ENCODE measurements at places on chromosomes 5 and 9. TPM values are rescaled to one million over a fixed set of nuclear protein-coding genes. Genes with fewer than 3 reads are reported as not detected.

- peak; percentile 77 for DNase-seq
Measured at GRCh38 chr9:124284940-124285441, 27.2 kb downstream of the NEK6 start.

DNA sequence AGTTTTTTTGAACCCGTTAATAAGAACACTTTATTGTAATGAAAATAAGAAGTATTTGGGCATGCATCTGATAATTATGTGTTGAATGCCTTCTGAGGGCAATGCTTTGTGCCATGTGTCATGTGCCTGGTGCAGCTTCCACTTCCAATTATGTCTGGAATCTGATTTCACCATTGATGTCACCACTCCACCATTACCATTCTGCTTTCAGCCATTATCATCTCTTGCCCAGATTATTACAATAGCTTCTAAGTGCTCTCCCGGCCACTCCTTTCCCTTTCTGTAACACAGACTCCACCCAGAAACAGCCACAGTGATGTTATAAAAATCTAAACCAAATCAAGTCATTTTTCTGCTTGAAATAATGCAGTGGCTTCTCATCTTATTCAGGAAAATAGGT, 171.7 kb downstream of the C9orf152 start:
- DNase-seq = no peak

The ZNF79 gene
- total RNA-seq = 10.1 TPM

The GABBR2 gene
- total RNA-seq = 0.41 TPM

The ITK gene
- total RNA-seq = 4.4 TPM

DNA sequence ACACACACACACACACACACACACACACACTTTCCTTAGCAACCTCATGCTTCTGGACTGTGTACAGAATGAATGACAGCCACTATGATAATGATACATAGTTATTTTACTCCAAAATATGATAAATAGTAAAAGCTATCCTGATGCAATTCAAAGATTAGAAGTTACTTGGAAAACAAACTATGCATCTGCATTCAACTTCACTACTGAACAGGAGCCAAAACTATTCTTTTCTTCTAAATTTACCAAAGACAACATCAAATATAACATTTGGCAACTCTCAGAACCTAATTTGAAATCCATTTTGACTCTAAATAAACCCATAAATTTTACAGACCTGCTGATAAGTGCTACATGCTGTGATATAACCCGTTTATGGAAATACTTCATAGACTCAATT, 33.3 kb downstream of the GLIS3 start:
- DNase-seq = no peak

DNA sequence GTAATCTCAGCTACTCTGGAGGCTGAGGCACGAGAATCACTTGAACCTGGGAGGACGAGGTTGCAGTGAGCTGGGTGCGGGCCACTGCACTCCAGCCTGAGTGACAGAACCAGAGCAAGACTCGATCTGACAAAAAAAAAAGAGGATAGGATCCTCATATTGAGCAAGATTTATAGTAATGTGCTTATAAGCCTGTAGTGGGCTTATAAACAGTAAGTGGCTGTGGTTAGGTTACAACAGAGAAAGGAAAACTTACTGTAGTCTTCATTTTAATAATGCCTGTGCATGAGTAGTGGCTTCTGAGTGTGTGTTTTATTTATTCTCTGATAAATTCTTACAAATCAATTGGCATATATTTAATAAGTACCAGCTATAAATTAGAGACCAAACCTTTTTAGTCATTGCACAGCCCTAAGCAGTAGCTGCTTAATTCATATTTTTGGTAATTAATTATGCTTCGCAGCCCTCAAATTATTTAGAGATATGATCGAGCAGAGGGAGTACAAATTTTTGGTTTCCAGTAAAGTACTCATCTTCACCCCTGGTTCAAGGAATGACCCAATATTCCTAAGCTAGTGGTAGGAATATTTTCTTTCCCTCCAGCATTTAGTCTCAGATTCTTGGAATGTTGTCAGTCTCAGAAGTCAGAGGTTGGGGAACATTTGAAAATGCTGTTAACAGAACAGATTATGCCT, 73.8 kb upstream of the KLF9 start:
- DNase-seq = no peak

- DNase-seq = no peak
Measured at GRCh38 chr9:68552700-68553476, 12.2 kb upstream of the TMEM252 start.

- DNase-seq = no peak
Measured at GRCh38 chr9:127910613-127911205, 6.1 kb downstream of the ST6GALNAC4 start.

- DNase-seq = no peak
Measured at GRCh38 chr9:466747-467146, 252.1 kb downstream of the DOCK8 start.

GRCh38 chr9:18428661-18429060, 45.3 kb upstream of the ADAMTSL1 start:
- no peak for DNase-seq

DNA sequence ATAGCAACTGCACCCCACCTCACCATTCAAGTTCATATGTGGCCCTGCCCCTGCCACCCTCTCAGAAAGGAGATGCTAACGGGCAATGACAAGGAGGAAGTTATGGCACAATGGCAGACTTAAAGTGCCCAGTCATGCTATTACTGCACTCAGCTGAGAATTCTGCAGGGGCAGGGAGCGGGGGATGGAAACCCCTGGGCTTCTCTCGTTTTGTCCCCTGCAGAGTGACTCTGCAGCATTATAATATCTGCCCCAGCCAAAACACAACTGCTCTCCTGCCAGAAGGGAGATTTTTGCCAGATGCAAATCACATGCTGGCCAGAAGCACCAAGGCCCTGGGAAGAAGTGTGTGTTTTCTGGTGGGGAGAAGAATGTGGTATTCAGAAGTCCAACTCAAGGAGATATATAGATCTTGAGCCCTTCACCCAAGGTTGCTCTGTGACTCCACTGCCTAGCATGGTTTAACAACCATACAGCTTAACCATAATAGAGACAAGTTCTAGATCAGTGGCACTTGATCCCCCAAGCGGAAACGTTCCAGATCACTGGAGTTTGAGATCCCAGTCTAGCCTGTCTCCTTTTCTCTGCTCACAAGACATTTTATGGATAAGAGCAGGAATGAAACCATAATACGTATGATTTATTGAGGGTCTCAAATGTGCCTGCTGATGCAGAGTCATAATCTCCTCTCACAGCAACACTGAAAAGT, 207.0 kb upstream of the MAP3K1 start:
- DNase-seq = no peak

The ROPN1L gene
- total RNA-seq = 0.41 TPM

The SHISAL2B gene
- total RNA-seq = not detected

- peak; percentile 77 for DNase-seq
Measured at GRCh38 chr5:137828180-137828579, 39.5 kb upstream of the MYOT start.

DNA sequence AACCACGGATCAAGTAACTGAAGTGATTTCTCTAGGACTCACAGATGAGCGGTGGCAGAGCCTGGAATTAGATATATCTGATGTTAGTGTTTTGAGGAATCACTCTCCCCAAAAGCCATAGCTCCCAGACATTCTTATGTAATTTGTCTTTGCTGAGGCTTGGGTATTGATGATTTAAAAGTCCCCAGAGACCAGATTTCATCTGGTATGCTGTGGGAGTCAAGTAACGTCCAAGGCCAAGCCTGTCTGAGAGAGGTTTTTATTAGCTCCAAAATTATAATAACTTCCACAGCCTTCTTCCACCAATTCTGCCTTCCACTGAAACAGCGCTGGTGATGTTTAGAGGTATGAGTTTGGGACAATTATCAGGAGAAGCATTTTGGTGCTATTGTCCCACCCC, 21.3 kb upstream of the KCNIP1 start:
- no peak for DNase-seq

DNA sequence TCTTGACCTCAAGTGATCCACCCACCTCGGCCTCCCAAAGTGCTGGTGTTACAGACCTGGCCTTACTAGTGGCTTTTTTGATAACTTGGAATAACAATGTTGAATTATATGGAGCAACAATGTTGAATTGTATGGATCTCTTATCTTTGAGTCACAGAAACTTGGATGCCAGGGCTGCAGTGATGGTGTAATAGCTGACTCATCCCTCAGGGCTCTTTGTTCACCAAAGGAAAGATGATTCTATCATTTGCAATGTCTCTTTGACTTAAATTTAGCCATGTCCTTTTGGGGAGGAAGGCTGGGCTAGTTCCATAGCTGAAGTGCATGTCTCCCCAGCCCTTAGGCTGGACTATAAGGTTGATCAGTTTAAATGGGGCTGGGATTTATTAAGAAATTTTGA, 172.3 kb downstream of the PDZD2 start:
- no peak for DNase-seq

- DNase-seq = no peak
Measured at GRCh38 chr5:170469414-170469813, 34.4 kb upstream of the KCNIP1 start.
